ENCODE measurements at places on chromosomes 1 and 21. TPM values are rescaled to one million over a fixed set of nuclear protein-coding genes. Genes with fewer than 3 reads are reported as not detected.
A peak's percentile ranks its signal among the peaks of the same experiment; 100 is the strongest.

GRCh38 chr1:33576821-33577599 lies 104.6 kb downstream of the ZSCAN20 start:
- ATAC-seq, result no peak

Gene GIPC2
- total RNA-seq, result 1.8 TPM

GRCh38 chr1:10060311-10061100 lies 27.7 kb downstream of the UBE4B start:
- ATAC-seq, result no peak

Gene ECM1
- 438 TPM for total RNA-seq

DNA sequence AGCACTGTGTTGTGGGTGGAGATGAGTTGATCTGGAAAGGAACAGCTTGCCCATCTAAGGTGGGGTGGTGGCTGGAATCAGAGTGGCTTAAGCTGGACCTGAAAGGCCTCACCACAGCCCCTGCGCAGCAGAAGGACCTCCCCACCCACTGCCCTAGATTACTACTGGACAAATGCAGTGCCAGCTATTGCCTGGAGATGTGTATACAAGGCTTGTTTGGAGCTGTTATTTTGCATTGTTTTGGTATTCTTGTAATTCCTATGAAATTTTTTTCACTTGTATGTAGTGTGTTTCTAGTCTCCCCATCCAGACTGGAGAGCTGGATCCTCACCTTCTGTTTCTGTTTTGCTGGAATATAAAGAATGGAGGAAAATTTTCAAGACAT lies 1.3 kb upstream of the SLC30A1 start:
- no peak for ATAC-seq

DNA sequence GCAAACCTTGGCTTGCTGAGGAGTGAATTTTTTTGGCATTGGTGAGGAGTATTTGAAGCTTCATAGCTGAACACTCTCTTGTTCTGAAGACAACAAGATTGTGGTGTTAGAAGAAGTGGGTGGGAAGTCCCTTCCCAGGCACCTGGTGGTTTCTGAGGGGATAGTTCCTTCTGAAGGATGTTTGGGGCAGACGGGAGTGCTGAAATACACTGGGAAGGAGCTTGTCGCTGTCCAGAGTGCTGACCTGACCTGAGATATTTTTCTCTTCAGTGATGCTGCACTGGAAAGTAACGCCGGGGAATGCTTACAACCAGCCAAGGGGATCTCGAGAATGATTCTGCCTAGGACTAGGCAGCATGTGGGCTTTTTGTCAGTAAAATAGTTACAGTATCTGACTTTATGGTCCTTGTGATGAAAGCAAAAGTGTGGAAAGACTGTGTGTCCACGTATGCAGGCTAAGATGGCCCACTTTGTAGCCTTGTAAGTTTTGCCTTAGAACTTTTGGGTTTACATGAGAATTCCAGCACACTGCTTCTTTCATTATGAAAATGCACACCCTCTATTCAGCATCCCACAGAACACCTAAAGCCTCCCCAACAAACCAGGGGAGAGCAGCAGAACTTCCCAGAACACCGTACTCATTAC lies 33.1 kb upstream of the NFASC start:
- ATAC-seq, result peak; percentile 12

DNA sequence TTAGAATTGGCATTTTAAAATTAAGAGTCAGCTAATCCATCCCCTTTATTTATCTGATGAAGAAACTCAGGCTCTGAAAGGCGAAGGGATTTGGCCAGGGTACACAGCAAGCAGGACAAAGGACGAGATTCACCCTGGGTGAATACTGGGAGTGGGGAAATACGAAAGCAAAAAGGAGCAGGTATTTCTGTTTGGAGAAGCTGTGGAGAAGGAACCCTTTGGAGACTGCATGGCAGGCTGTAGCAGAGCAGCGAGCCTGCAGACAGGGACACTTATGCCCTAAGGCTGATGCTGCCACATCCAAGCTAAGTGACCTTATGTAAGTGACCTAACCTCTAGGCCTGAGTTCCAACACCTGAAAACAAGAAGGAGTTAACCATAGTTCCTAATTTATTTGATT lies 207.2 kb upstream of the C1orf87 start:
- no peak for ATAC-seq

DNA sequence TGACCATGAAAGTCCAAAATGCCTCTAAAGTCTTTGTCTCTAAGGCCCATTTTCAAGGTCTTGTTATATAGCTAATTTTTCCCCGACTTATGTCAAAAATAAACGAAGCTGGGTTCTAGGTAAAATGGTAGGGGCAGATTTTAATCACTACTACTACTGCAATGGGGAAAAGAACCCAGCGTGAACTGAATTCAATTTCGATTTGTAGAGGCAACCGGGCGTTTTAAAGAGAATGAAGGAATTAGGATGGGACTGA lies 536 bp upstream of the EXO1 start:
- no peak for ATAC-seq

Gene CYB5RL
- 2.9 TPM for total RNA-seq

Gene RNU1-4
- 6,387 TPM for total RNA-seq

DNA sequence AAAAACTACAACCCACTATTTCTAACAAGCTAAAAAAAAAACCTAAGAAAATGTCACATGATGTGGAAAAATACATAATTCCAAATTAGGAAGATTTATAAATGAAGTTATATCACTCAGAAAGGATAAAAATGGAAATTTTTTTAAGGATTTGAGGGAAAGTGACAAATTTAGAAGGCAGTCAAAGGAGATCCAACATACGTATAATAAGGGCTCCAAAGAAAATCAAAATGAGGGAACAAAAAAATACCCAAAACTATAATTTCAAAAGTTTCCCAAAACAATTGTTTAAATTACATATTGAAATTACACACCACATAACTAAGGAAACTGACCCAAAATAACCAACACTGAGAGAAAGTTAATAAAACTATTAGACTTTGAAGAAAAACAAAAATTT lies 381.1 kb upstream of the KAZN start:
- ATAC-seq, result no peak

DNA sequence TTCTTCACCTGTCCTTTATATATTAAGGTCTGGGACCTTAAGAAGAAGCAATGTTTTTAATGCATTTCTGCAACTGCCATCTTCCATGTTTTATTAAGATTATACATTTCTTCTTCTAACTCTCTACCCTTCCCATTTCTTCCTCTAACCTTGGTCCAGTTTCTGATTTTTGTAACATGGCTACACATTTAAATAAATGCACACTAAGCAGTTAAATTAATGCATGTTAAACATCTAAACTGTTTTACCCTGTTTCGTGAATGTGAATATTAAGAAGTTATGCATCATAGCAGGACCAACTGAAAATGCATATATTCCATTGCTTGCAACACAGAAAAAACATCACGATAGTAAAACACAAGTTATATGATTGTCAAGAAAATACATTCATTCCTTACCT lies 3.7 kb downstream of the BRINP3 start:
- ATAC-seq, result no peak

DNA sequence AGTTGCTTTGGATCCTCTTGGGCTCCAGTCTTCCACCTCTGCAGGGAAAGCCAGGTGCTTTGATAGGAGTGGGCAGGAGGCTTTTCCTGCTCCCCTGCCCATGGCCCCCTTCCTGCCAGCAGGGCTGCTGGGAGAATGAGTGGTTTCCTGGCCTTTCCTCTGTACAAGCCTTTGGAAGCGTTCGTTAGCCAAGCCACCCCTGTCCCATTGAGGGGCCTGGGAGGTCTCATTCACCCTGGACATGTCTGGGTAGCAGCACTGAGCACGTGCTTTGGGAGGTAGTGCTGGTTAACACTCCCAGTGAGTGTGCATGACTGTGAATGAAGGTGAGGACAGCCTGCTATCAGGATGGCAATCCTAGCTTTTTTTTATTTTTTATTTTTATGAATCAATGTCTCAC lies 118.5 kb upstream of the CACNA1E start:
- no peak for ATAC-seq

Gene SELE
- total RNA-seq, result 0.56 TPM

Gene ATP1A2
- 0.80 TPM for total RNA-seq

Gene FAM72D
- total RNA-seq, result 2.8 TPM

Gene RORC
- 1.2 TPM for total RNA-seq

GRCh38 chr1:226582966-226583365 lies 34.4 kb downstream of the STUM start:
- ATAC-seq, result no peak

DNA sequence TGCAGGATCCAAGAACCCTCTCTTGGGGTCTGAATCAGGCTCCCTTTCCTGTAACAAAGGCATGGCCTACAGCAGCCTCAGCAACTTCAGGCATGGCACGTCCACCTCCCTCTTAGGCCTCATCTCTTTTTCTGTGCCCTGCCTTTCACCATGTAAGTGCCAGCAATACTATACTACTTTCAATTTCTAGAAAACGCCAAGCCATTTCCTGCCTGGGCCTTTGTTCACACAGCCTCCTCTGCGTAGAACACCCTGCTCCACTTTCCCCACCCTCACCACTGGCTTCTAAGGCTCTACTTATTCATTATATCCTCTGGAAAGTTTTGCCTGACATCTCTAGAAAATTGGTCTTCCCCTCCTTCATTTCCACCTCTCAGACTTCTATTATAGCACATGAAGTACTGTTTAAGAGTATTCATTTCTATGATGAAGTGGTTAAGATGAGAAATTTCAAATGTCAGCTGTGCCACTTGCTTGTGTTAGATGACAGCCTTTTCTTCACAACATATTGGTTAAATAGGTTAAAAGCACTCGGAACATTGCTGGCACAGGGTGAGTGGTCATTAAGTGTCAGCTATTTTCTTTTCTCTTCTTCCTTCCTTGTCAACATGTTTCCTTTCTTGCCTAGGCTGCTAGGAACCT lies 41.6 kb upstream of the VWA5B1 start:
- no peak for ATAC-seq

GRCh38 chr1:241330619-241331327 lies 26.2 kb downstream of the RGS7 start:
- no peak for ATAC-seq

DNA sequence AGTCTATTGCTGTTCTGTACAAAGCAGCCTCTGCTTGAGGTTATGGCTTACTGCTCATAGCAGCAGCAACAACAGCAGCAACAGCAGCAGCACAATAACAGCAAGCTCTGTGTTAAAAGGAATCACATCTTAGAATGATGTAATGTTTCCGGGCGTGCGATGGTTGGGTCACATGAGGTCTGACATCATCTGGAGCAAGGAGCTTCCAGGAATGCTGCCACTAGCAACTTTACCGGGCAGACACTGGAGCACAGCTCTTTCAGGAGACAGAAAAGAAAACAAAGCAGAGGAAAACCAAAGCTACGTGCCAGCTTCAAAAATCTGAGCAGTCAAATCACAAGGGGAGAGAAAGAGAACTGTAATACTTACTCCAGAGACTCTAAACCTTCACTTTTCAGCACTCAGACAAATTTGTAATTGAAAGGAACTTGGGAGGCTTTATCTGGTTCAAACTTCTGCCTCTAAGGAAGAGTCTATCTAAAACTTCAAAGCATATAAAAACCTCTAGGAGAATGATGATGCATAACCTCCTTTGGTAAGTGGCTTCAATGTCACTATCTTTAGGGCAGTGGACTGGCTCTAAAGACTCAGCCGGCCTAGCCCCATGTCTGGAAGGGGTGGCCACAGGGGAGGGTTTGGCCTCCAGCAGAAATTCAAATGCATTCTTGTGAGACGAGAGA lies 28.3 kb upstream of the RAB3GAP2 start:
- ATAC-seq, result peak; percentile 78

Gene TMCC2
- 1.00 TPM for total RNA-seq

GRCh38 chr21:22842875-22843274 lies 1844.7 kb downstream of the NCAM2 start:
- no peak for ATAC-seq

DNA sequence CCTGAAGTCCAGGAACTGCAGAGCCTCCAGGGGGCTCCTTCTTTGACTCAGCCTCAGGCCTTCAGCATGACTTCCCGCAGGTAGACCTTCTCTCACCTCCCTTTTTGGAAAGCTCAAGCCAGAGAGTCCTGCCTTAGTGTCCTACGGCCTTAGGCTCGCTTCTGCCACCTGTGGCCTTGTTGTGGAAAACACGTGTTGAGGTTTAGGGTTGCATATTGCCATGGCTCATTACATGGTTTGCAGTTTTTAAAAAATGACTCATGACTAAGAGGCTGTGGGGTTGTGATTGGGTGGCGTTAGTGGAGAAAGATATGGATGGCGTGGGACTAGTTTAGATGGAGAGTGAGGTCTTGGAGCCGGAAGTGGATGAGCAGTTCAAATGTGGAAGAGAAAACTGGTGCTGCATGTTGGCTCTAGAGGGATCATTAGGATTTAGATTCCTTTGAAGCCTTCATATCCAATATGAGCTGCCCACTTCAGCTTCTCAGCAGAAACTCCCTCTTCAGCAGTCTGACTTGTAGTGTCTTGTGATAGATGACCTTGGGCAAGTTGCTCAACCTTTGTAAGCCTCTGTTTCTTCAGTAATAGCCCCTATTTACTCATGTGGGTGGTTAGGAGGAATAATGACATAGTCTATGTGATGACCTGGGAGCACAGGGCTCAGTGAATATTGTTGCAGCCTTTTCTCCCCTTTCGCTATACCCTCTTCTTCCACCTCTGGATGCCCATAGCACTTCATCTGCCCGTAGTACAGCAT lies 6.5 kb upstream of the FGGY start:
- ATAC-seq, result peak; percentile 86

- ATAC-seq, result peak; percentile 48
Observed at GRCh38 chr1:42737257-42737656, 2.8 kb downstream of the CLDN19 start.

Gene CADM3
- total RNA-seq, result 0.48 TPM

- peak; percentile 59 for ATAC-seq
Observed at GRCh38 chr1:248811514-248812490, 13.9 kb downstream of the SH3BP5L start.

GRCh38 chr1:167671727-167672511 lies 41.9 kb downstream of the RCSD1 start:
- peak; percentile 85 for ATAC-seq

DNA sequence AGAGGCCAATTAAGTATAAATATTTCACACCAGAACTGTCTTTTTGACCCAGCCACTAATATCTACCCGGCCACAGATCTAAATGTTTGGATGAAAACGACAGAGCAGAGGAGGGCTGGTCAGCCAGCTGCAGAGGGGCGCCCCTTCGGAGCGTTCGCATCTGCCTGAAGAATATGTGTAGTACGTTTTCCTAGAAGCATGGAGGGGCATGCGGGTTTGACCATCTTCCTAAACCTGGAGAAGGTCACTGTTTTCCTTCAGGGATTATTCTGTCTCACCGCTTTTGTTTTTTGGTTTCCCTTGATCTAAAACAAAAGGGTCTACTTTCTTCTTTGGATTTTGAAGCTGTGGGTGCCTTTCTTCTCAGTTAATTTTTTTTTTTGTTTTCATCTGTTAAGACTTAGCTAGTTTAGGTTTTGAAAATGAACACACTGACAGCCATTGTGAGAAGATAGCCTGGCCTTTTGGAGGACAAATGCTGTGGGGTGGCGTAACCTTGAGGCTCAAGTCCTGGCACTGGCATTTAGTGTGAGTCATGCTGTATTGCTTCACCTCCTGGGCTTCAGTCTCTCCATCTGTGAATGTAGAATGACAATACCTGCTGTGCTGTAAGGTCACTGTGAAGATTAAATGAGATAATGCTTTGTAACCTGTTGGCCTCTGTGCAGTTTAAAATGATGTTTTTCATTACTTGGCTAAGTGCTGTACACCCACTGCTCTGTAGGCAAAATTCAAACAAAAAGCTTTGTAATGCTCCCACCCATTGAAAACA lies 74.1 kb upstream of the IRF2BP2 start:
- ATAC-seq, result peak; percentile 98

GRCh38 chr1:46415514-46415913 lies 21.4 kb downstream of the FAAH start:
- no peak for ATAC-seq

All from esophagus mucosa (tissue), 1 donor.